ENCODE measurements at places on chromosomes 4 and X.

GRCh38 chrX:148601034-148601433 is 100.6 kb downstream of the AFF2 start:
- DNase-seq: no peak

DNA sequence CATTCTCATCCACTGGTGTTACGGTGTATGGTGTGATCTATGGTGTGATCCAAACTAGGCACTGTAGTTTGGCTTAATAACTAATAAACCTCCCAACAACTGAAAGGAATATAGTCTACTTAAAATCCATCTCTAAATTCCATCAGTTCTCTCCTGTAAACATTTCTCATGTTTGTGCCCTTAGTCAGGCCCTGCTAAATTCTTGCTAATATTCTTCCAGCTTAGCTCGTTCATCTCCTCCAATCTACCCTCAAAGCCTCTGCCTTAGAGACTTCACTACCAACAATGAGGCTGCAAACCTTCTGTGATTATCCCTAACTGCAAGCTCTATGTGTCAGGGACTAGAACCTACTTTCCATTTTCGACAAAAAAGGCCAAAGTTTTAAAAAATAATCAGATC is 28.1 kb downstream of the ZAR1 start:
- no peak for DNase-seq

DNA sequence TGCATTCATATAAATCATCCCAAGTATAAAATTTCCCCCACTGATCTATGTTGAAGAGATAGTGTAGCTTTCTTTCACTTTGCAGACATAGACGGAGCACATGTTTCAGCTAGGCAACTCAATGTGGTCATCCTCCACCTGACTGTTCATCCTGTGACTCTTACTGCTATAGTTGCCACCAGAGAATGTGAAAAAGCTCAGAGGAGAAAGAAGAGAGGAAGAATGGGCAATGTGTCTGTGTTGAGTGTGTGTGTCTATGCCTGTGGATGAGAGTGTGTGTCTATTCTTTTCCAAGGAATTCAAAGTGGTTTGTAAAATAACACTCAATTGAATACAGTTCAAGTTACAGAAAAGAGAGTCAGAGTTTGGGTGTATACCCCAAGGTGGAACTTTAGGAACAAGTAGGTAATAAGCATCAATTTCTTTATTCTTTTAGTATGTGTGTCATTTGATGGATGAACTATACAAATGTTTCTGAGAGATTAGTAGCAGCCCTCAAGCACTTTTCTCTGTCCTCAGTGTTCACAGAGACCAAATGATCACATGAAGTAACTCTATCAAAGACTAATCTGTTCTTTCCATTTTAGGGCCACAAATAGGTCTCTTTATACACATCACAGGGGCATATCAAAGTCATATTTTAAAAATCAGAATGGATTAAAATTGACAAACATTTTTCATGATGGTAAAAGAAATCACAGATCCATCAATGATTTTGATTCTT is 2.3 kb downstream of the SNCA start:
- DNase-seq: no peak

- DNase-seq: no peak
These were observed 44.9 kb upstream of the FAM47C start for GRCh38 chrX:36963069-36963808.

DNA sequence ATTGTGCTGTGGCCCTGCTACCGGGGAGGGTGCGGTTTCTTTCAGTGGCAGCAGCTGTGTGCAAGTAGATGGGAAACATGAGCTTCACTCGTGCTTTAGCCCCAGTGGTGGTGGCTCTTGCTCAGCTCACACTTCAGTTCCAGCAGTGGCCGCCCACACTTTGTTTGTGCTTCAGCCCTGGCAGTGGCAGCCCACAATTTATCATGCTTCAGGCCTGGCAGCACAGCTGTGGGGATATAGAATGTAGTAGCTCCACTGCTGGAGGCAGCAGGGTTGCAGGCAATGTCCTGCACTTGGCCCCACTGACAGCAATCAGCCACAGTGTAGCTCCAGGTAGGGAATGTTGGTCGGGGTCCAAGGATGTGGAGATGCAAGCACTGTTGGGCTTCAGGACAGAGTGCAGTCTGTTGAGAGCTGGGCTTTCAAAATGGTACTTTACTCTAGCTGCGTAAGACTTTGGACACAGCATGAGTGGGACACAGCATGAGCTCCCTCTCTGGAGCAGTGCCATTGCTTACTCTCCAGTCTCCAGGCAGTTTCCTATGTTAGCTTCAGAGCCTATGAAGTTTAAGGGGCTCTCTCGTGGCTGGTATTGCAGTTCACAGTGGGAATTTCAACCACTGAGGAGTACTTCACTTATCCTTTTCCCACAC is 413.1 kb downstream of the PDGFC start:
- no peak for DNase-seq

GRCh38 chrX:153334654-153335295 is 822 bp downstream of the ZNF275 start:
- no peak for DNase-seq
